COR-L47 (cell line): ENCODE measurements at places on chromosomes 2 and 18.

DNA sequence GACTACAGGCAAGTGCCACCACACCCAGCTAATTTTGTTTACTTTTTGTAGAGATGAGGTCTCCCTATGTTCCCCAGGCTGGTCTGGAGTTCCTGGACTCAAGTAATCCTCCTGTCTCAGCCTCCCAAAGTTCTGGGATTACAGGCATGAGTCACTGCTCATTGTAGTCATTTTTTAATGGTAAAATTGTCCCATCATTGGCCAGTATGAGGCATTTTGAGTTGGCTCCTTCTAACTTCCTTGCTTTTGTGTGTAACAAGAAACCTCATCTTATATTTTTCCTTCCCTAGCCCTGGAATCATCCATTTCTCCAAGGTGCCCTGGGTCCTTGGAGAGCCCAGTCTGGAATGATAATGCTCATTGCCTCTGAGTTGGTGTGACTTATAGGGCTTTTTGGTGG is 148.5 kb downstream of the INHBB start:
- no peak for DNase-seq

DNA sequence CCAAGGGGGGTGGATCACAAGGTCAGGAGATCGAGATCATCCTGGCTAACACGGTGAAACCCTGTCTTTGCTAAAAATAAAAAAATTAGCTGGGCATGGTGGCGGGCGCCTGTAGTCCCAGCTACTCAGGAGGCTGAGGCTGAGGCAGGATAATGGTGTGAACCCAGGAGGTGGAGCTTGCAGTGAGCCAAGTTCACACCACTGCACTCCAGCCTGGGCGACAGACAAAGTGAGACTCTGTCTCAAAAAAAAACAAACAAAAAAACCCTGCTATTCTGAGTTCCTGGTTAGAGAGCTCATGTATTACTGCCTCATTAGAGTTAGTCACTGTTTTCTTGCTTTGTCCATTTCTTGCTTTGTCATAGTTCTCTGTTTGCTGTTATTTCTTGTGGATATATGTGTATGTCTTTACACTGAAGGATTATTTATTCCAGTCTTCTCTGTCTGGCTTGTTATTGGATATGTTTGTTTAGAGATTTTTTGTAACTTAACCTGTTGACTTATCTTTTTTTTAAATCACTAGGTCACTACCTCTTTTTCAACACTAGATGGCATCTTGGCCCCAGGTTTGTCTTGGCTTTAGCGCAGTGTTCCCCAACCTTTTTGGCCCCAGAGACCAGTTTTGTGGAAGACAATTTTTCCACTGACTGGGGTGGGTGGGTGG is 17.0 kb downstream of the TTLL4 start:
- peak; percentile 3 for DNase-seq

GRCh38 chr2:234686088-234686890 is 189.4 kb upstream of the ARL4C start:
- DNase-seq: no peak

DNA sequence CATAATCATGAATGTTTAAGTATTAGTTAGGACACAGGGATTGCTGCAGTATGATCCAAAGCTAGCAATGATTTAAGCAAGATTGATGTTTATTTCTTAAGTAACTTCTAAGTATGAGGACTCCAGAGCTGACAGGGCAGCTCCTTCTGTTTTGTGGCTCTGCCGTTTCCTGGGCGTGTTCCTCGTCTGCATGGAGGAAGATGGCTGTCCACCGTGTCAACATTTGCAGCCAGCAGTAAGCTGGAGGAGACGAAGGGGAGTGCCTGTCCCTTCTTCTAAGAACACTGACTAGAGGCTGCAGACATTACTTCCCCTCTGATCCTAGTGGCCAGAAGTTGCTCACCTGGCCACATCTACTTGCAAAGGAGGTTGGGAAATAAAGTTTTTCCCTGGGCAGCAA is 144.1 kb downstream of the MYO1B start:
- DNase-seq: no peak

DNA sequence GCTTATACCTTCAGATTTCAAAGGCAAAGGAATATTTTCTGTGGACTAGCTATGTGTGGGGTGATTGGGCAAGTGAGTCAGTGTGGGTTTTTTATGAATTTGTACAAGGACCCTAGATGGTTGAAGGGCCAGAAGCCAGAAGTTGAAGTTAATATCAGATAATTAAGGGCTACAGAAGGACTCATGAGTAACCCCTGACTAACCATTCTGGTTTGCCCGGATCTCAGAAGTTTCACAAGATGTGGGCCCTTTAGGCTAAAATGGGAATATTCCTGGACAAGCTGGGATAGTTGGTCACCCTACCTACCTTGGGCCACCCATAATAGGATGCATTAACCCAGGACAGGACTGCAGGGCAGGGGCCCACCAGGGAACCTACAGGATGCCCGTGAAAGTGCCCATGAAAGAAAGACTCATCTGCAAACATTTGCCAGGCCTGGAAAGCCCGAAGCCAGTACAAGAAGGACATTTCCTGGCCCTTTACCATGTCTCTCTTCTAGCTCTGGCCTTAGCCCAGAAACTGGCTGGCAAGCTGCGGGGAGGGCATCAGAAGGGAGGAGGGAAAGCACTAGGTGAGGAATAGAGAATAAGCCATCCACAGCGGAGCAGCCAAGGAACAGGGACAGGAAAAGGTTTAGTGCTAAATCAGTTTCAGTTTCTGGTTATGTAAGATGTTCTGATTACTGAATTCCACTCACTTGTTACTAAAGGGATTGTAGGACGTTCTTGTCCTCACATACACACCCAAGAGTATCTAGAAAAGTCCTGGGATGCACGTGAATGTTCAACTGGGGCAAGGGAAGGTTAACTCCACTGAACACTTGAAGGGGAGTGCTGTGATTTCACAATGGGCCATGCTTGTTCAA is 33.6 kb downstream of the GCG start:
- DNase-seq: no peak

- DNase-seq: no peak
Observed at GRCh38 chr18:58891776-58892175, 27.1 kb downstream of the ZNF532 start.

DNA sequence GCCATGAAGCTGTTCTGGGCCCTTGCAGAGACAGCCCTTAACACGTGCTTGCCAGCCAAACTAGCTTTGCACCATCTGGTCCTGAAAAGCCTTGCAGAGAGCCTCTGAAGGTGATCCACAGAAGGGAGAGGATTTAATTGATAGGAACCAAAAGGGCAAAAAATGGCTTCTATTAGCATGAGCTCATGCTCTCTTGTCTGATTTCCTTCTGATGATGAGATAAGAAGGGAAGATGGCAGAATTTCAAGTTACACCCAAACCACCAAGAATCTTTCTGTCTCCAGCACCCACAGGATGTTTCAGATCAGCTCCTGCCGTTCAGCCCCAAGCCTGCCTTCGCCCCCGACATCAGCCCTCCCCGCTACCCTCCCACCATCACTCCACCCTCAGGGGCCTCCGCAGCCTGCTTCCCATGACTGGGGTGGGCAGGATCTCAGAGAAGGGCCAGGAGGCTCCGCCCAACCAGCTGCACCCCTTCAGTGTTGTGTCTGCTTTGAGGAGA is 23.4 kb upstream of the GLI2 start:
- no peak for DNase-seq

GRCh38 chr2:62787386-62787785 is 81.9 kb downstream of the EHBP1 start:
- peak; percentile 41 for DNase-seq

DNA sequence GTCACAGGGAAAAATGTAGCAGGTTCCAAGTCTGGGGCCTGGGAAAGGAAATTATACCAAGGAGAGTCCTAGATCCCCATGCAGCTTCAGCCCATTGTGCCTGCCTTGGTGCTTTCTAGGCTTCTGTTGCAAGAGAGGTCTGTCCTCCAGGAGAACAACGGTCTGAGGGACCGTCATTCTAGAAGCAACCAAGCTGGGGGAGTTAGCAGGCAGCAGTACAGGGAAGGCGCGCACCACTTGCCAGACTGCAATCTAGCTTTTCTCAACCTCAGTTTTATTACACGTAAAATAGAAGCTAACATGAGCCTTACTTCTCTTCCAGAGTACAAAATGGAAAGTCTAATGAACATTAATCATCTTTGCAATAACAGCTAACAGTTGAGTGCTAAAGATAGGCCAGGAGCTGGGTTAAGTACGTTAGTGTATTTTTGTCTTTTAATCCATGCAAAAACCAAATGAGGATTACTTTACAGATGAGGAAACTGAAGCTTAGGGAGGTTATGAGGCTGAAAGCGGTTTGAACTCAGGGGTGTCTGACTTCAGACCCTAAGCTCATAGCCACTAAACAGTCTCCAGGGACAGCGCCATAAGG is 1.9 kb downstream of the TCF23 start:
- no peak for DNase-seq

GRCh38 chr2:3633982-3634595 is 23.9 kb upstream of the ALLC start:
- DNase-seq: no peak

DNA sequence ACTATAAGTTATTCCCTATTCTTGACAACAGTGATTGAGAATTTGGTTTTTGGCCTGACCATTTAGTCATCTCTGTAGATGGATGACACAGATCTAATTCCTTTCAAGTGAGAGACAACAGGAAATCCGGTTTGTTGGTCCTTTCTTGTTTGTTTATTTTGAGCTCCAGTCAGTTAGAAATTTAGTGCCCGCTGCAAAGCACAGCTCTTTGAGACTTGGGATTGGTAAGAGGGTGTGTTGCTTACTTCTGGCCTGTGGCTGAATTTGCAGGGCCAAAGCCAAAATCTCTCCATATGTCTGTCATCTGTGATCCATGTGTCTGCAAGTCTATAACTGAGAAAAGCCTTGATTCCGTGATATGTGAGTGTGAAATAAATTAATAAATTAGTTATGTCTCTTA is 74.3 kb downstream of the BIN1 start:
- no peak for DNase-seq

- no peak for DNase-seq
Observed at GRCh38 chr2:221676566-221677172, 104.6 kb upstream of the EPHA4 start.

DNA sequence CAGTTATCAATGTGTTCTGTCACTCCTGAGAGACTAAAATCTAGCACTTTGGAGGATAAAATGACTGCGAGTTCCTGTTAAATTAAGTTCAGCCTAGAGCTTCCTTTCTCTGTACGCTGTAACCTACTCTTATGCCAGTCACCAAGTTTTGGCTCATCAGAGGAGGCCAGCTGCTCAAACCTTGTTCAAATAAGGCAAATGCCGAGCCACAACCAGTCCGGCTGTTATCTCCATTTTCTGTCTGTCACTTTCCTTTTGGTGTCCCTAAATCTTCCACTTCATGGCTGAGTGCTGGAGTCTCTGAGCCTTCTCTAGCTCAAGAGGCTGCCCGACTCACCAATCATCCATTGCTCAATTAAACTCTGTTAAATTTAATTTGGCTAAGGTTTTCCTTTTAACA is 33.5 kb upstream of the PXDN start:
- no peak for DNase-seq

GRCh38 chr2:234789556-234790325 is 162.1 kb upstream of the SH3BP4 start:
- DNase-seq: no peak

GRCh38 chr2:177329064-177329463 is 63.5 kb upstream of the AGPS start:
- DNase-seq: no peak

GRCh38 chr2:155525199-155525598 is 807.3 kb downstream of the NR4A2 start:
- DNase-seq: no peak

- DNase-seq: no peak
Observed at GRCh38 chr18:13621886-13622619, 104.3 kb downstream of the FAM210A start.

GRCh38 chr2:223725494-223725893 is 111.9 kb downstream of the AP1S3 start:
- DNase-seq: no peak

GRCh38 chr2:23283653-23284052 is 101.3 kb upstream of the KLHL29 start:
- no peak for DNase-seq

GRCh38 chr2:44169155-44169898 is 652 bp downstream of the PPM1B start:
- DNase-seq: peak; percentile 20

DNA sequence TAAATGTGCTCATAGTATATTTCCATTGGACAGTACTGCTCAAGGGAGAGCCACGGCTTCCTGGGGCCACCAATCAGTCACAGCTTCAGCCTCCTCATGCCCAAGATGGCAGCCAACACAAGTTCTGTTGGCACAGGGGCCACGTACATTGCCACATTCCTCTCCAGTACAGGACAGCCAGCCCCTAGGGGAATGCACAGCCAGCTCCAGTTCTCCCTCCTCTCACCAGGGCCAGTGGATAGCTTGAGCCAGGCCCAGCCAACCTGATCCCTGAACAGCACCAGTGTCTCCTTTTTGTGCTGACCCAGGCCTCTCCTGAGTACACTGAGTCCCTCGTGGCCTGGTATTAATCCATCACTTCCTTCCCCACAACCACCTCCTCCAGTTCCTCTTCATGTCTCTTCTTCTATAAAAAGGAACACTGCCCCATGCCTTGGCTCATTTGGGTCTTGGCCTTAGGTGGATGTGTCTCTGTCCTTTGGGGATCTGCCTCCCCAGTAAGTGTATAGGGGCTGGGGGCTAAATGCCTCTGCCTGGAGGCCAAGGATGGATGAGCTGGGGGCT is 168.7 kb downstream of the TNS1 start:
- no peak for DNase-seq

DNA sequence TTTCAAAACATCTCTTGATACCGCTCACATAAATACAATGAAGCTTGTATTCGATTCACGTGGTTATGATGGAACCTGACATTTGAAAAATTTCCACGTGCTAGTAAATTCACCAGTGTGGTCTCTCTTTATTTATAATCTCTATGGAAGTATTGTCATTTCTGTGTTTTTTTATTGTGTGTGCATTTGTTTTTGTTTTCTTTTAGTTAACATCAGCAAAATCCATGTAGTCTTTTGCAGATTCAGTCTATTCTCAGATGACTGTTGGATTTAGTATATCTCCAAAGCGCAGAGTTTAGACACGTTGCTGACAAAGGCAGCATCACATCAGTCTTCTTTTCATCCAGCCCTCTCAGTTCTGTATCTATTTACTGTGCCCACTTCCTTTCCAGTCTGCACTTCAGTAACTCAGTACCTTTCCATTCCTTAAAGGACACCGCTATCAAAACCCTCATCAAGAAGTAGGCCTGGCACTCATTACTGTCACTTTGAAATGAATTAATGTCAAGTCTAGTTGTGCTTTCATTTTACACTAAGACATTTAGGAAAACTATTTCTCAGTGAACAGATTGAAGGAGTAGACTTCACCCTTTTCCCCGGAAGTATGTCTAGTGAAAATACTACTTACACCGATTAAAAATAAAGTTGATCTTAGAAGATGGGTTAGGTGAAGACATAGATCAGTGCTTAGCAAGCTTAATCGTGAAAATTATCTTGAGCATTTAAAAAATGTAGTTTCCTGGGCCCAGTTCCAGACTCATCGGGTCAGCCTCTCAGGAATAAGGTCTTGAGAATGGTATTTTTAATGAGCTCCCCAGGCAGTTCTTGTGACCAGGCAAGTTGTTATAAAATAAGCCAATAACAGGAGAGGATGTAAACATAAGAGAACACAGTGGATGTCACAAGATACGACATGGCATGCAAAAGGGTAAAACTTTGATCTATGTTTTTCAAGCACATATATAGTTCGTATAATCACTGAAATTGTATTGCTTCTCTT is 506.8 kb upstream of the ZEB2 start:
- DNase-seq: no peak
